Mesenteric fat pad (tissue), 1 donor: ENCODE measurements at places on chromosomes 5 and 9.

- DNase-seq: no peak
Observed at GRCh38 chr5:170450061-170450669, 53.7 kb upstream of the KCNIP1 start.

DNA sequence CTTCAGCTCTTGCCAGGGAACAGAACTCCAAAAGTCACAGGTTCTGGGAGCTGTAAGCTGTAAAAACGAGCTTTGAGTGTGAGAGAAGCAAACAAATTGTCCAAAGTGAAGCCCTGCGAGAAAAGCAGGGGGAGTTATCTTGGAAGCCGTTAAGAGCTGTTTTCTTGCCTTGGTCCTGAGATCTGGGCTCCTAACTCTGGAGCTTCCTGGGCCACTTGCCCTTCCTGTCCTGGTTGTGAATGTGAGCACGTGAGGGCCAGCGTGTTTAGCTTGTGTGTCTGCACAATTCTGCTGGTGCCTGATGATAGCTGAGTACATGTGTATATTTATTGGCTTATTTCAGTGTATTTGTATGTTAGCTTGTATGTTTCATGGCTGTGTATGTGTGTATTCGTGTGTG, 40.5 kb downstream of the DAB2IP start:
- DNase-seq: no peak

DNA sequence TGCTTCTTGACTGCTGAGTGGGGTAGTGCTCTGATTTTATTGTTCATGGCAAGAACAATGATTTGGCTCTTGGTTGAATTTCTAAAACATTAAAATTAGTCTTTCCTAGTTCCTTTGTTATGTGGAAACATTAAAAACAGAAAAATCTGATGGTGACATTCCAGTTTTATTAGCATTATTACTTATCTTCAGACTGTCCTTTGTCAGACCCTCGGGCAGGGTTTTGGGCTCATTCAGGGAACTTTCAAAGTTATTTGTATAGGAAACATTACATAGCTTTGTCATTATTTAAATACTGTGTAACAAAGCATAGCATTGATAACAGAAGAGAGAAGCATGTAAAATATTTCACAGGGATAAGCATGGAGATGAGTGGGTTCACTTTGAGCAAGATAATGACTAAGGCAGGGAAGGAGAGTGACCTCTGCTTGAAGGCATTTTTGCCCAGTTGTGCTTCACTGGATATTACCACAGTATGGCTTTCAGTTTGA, 119.9 kb downstream of the KDM4C start:
- no peak for DNase-seq

DNA sequence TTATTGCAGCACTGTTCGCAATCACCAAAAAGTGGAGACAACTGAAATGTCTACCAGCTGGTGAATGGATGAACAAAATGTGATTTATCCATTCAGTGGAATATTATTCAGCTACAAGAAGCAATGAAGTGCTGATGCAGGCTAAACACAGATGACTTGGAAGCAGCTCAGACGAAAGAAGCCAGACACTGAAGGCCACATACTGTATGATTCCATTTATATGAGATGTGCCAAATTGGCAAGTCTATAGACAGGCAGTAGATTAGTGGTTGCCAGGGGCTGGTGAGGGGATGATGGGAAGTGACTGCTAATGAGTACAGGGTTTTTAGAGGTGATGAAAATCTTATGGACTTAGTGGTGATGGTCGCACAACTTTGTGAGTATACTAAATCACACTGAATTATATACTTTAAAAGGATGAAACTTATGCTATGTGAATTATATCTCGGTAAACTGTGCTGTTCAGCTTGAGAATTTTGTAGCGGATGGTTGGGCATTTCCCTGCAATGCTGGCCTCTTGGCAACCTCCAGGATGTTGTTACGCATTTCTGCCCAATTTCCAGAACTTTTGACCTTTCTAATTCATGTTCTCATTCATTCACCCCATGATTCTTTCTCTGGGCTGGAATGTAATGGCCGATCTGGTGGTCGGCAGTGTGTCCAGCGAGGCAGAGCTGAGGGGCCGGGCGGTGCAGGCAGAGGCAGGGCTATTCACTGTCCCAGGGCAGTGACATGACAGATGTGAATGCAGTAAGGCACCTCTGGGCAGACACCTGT, 22.0 kb upstream of the WNK2 start:
- DNase-seq: no peak

DNA sequence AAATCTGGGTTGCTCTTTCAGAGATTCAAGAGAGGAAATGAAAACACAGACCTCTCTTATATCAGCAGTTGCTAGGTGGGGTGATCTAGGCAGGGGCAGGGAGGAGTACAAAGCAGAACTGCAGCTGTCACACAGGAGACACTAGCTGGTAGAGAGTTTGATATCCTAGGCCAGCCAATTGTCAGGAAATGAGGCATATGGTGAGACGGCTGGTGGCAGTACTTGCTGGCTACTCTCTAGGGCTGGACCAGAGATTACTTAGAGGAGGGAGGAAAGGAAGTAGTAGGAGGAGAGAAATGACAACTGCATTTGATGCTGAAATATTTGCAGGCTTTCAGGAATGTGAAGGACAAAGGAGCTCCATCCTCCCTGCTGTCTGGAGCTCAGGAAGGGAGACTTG, 113.8 kb downstream of the TRIM32 start:
- DNase-seq: no peak

DNA sequence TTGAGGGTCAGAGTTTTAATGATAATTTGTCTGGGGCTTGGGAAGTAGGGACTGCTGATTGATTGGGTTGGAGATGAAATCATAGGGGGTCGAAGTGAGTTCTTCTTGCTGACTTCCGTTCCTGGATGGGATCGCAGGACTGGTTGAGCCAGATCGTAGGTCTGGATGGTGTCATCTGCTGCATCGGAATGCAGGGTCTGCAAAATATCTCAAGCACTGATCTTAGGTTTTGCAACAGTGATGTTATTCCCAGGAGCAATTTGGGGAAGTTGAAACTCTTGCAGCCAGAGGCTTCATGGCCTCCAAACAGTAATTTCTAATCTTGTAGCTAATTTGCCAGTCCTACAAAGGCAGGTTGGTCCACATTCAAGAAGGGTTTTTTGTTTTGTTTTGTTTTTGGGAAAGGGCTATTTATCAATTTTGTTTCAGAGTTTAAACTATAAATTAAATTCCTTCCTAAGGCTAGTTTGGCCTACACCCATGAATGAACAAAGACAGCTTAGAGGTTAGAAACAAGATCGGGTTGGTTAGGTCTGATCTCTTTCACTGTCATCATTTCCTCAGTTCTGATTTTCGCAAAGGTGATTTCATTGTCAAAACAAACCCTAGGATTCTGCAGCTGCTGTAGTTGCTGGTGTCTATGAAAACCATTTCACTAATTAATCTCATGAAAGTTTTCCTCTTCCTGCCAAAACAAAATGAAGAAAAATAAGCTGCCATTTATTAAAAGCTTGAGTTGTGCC, 388.0 kb downstream of the TMEM232 start:
- no peak for DNase-seq
